Right kidney (tissue), 9 donors: ENCODE measurements at places on chromosomes 13 and 19.

- no peak for DNase-seq
These were observed 38.9 kb downstream of the LACC1 start for GRCh38 chr13:43918636-43919035.

DNA sequence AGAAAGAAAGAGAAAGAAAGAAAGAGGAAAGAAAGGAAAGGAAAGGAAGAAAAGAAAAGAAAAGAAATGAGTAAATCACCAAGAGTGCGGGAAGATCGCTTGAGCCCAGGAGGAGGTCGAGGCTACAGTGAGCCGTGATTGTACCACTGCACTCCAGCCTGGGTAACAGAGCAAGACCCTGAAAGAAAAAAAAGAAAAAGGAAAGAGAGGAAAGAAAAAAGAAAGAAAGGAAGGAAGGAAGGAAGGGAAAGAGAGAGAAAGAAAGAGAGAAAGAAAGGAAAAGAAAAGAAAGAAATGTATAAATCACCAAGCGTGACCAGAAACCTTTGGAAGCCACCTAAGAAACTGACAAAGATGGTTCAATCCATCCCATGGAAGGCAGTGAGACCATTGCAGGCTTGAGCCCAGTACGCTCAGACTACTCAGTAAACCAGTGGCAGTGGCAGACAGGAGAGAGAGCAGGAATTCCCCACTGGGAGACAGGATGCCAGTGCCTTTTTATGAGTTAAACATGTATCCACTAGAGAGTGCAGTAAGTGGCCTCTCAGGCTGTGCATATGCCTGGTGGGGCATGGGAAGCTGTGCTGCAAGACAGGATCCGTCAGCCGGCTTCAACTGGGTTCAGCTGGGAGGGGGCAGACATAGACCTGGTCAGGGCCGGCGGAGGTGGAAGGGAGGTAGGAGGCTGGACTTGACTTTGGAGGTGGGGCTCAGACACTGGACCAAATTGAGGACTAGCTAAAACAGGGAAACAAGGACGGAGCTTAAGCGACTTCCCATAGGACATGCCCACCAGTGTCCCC is 4.8 kb downstream of the GPR42 start:
- DNase-seq, result no peak

DNA sequence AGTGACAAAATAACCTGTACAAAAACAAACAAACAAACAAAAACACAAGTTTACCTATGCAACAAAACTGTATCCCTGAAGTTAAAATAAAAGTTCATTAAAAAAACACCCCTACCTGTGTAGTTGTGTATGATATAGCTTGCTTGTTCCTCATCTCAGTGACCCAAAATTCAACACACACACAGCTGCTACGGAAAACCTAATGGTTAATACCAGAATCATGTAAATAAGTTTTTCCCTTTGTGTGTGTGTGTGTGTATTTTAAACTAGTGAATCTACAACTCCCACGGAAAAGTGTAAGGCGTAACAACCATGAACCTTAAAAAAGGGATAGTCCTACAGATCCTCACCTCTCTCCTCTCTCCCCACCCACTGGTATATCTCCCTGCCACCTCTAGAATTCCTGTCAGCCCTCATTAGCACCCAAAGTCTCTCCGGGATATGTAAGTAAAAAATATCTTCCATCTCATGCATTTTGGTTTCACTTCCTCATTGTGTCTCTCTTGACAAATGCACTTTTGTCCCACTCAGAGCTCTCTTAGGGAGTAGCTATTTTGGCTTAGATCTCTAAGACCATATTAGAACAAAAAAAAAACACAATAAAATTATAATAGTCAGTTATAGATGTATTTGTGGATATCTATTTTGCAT is 2236.5 kb downstream of the PCDH9 start:
- DNase-seq, result no peak

DNA sequence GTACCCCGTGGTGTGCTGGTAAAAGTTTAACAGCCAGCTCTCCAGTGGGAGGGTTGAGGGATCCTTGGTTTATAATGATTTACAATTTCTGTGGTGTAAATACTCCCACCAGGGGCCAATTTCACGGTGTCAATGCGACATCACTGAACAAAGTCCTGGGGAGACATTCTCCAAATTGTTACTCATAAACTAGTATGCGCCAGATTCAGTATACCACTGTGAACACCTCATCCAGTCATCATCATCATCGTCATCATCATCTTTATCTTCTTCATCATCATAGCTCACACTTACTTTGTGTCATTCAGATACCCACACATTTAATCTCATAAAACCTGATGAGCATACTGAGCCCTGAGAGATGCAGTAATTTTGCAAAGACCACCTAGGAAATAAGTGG is 17.2 kb upstream of the TNFSF14 start:
- no peak for DNase-seq

GRCh38 chr19:13978351-13979243 is 26.3 kb downstream of the DCAF15 start:
- peak; percentile 66 for DNase-seq

DNA sequence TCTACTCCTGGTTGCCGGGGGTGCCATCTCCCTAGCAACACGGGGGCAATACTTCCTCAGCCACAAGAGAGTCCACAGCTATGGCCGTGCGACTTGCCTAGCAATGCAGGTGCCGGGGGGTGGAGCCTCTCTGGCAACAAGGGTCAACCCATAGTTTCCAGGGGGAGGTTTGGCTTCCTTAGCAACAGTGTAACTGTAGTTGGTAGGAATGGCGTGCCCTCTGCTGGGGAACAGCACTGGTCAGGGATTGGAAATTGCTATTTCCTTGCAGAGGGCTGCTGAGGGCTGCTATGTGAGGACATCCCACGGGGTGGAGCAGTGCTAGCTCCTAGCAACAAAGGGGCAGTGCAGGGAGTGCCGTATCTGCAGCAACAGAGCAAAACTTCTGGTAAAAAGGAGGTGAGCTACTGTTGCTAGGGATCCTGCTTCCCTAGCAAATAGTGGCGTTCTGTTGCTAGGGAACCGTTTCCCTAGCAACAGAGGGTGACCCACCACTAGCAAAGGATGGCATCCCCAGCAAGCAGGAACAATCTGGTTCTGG is 7.0 kb upstream of the TMC4 start:
- peak; percentile 50 for DNase-seq

DNA sequence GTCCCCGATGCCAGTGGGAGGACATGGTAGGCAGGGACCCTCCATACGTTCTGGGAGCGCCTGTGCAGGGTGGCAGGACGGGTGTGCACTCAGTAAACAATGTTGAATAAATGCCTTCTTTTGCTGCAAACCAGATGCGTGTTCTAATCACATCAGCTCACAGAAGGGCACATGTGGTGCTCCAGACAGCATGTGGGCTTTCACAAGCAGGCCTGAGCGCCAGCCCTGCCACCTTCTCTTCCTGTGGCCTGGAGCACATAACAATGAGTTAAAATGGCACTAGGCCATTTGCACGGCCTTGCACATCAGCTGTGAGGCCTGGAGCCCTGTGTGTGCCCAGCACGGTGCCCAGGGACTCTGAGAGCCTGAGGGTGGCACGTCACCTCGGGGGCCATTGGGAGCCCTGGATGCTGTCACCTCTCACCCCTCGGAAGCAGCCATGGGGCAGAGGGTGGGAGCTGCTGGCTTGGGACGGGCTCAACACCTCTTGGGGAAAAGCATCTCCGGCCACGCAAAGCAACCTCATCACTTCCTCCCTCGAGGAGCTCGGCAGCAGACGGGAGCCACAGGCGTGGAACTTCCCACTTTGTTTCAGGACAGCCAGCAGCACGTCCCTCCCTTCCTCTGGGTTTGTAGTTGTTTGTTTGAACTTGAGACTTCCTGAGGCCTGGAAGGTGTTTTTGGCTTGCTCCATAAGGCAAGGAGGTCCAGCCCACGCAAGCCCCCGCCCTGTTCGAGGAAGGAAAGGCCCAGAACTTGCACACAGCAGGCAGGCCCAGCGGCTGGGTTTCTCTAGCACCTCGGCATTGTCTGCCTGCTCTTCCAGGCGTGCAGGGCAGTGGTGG is 9.8 kb downstream of the MCF2L start:
- DNase-seq, result no peak

GRCh38 chr19:42111384-42111783 is 20.9 kb downstream of the POU2F2 start:
- no peak for DNase-seq

- DNase-seq, result no peak
These were observed 543.4 kb downstream of the SUCLA2 start for GRCh38 chr13:47457626-47458025.

GRCh38 chr19:17235971-17236777 is 9.5 kb downstream of the NR2F6 start:
- DNase-seq, result no peak

GRCh38 chr13:33351319-33351718 is 65.8 kb upstream of the STARD13 start:
- DNase-seq, result no peak

DNA sequence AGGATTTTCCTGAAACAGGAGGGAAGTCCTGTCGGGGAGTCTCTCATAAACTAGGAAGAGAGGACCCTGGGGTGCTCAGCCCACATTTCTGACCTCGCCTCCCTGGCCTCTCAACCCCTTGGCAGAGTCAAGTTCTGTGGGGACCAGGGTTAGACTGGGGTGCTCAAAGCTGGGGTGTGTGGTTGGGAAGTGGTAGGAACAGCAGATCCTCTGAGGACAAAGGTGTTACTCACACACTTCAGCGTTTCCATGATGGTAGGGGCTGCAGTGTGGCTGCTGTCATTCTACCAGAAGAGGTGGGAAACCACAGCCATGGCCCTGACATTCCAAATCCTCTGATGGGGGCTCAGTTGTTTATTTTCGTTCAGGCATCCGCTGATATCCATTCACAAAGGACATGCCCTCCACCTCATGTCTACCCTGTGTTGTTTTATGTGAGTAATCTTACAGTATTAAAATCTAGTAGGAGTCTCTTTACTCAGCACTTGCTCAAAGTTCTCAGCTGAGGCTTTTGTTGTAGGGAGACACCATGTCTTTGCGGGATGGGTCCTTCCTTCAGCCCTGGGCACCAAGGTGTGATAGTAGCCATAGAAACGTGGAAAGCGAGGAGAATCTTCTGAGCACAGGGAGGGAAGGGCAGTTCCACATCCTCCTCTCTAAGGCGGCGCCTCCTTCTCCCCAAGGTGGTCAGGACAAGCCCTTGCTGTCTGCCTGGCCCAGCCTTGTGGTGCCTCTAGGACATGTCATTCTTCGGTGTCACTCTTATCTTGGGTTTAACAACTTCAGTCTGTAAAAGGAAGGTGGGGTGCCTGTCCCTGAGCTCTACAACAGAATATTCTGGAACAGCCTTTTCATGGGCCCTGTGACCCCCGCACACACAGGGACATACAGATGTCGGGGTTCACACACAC is 1.5 kb downstream of the KIR2DL3 start:
- DNase-seq, result no peak

DNA sequence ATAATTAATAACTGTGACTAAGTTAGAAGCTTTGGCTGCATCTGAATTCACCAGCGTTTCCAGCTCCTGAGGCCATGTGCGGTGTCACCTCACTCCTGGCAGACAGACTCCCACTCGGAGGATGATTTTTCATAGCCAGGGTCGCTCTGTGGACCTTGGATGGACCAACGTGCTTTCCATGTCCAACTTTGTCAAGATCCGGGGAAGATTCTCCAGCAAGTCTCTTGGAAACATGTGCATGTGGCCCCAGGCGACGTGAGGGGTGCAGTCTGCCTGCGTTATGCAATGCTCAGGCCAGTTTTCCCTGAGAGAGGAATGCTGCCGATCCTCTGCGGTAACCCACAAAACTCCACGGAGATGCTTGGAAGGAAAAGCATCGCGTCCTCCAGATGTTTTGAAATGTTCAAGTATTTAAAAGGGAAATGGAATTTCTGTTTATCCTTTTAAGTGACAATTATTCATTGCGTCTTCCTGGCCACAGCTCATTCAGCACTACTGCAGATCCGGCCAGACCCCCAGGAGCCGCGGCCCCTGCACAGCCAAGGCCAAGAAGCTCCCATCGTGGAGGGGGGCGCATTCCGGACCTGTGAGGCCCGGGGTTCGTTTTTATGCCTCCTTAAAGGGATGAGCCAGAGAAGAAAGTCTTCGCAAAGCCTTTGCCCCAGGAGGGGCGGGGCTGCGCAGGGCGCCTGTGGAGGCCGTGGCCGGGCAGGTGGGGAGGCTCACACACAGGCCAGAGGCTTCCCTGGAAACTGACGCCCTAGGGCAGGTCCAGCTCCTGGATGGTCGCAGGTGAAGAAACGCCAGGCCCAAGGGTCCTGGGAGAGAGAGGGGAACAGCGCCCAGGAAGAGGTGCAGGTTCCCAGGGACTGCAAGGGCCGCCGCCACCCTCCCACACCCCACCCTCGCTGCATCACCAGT is 46.0 kb downstream of the C13orf46 start:
- DNase-seq, result no peak

GRCh38 chr13:99883805-99884204 is 87.8 kb downstream of the ZIC5 start:
- DNase-seq, result no peak

- no peak for DNase-seq
These were observed 724.0 kb upstream of the MIR17HG start for GRCh38 chr13:90623318-90624011.

DNA sequence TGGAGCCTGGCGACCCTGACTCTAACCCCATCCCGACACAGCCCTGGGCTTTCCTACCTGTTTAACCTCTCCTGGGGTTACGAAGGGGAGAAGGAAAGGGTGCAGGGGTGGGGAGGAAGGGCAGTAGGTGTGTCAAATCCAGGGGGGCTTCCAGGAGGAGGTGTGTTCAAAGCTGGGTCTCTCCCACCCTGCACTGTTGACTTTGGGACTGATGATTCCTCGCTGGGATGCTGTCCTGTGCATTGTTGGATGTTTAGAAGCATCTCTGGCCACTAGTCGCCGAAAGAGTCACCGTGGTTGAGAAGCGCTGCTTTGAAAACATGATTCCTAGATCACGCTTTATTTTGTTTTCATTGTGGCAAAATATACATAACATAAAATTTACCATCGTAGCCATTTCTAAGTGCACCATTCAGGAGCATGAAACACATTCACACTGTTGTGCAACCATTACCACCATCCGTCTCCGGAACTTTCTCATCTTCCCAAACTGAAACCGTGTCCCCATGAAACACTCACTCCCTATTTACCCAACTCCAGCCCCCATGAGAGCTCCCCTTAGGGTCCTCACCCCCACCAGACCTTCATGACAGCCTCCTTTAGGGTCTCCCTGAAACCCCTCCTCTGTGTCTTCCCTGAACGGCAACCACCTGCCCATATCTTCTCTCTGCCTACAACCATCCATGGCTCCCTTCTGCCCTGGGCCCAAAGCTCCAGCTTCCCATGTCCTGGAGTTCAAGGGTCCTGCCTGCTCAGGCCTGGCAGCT is 4.4 kb upstream of the FCER2 start:
- no peak for DNase-seq

- no peak for DNase-seq
These were observed 752.5 kb upstream of the SLITRK5 start for GRCh38 chr13:86918682-86919081.

DNA sequence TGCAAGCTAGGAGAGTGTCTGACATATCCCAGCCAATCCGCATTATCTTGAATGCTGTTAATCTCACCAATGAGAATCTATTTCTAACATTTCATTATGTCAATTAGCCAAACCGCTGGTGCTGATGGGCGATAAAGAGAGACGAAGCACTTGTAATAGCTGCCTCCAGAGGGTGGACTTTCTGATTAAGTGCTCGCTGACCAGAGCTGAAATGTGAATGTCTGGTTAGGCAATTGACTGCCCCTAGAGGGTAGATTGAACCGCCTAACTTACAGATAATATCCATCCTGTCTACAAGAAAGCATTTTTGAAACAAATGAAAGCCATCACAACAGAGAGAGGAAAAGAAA is 552 bp upstream of the GRWD1 start:
- DNase-seq, result no peak
